ENCODE measurements at places on chromosomes 2 and 18.

DNA sequence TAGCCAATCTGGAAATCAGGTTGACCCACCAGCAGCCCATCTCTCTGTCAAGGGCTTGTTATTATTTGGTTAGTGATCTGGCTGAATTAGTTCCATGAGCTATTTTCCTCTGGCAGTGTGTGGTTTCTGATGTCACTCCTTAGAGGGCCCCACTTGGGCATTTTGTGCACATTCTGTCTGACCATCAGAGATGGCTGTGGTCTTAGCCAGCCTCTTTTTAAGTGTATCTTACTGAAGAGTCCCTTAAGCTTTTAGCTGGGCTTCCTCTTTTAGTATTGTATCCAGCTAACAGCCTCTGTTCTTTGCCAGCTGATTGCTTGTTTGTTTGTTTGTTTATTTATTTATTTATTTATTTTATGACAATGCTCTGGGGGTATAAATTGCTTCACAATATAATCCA is 951.1 kb upstream of the CNTNAP5 start:
- no peak for DNase-seq

GRCh38 chr18:43572163-43572562 is 294.9 kb upstream of the SYT4 start:
- DNase-seq: no peak

DNA sequence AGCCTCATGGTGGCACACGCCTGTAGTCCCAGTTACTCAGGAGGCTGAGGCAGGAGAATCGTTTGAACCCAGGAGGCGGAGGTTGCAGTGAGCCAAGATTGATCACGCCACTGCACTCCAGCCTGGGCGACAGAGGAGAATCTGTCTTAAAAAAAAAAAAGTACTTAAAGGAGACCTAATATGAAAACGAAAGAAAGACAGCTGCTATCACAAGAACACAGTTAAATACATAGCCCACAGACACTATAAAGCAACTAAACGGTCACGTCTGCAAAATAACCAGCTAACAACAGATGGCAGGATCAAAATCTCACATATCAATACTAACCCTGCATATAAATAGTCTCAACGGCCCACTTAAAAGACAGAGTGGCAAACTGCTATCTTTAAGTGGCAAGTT is 43.9 kb upstream of the TACR1 start:
- DNase-seq: no peak

DNA sequence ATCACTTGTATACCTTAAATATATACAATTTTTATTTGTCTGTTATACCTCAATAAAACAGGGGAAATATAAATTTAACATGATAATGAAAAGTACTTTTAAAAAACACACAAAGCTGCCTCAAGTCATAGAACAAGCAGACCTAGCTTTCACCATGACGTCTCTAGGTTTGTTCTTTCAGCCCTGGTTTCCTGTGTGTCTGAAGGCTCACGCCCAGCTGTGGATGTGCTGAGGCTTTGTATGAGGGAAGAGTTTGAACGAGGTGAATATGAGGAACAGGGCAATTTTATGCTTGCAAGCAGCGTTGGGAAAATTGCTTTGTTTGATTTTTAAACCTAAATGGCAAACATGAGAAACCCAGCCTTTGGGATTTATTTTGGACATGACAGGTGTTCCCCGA is 15.3 kb downstream of the SH3RF3 start:
- DNase-seq: no peak

GRCh38 chr2:199865905-199866304 is 14.9 kb upstream of the FTCDNL1 start:
- DNase-seq: no peak

- no peak for DNase-seq
Measured at GRCh38 chr2:145715601-145716000, 1195.7 kb upstream of the ZEB2 start.

DNA sequence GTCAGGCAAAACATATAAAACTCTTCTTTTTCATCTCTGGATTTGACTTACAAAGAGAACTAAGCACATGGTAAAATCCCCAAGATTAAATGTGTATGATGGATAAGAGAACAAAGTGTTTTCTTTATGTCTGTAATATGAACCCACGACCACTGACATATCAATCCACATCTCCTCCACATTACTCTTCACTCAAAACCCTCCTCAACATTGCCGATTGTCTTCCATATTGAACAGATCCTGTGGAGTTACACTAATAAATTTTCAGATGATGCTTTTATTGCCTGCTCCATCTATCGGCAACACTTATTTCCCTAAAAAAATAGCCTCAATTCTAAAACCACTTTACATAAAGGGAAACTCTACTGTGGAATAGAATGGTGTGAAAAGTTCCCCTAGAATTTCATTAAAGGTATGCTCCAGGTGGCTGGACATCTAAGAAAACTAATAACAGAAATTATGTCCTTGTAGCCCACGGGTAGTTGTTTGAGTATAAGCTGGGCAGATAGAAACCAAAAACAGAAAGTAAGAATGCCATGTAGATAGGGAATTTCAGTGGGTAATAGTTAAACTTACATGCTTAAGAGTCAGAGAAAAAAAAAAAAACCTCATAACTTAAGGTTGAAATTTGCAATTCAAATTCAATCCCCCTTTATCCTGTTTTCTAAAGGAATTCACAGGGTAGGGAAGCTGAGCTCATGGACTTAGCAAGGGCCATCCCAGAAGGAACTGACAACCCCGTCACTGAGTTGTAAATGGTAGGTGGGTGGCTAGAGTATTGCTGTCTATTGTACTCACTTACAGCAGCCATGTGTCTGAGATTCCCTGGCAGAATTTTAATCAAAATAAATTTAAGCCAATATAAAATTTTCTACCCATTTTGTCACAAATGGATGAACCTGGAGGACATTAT is 305.4 kb upstream of the LYPD1 start:
- DNase-seq: no peak

- peak; percentile 39 for DNase-seq
Measured at GRCh38 chr2:195535911-195536522, 121.0 kb upstream of the SLC39A10 start.

- no peak for DNase-seq
Measured at GRCh38 chr2:98701230-98701629, 29.7 kb downstream of the MGAT4A start.

- no peak for DNase-seq
Measured at GRCh38 chr2:240819858-240820606, at the start of gene KIF1A. Gene KIF1A (minus strand): TSS chr2:240820219. CDS start chr2:240797752, 22,467 bp downstream.

DNA sequence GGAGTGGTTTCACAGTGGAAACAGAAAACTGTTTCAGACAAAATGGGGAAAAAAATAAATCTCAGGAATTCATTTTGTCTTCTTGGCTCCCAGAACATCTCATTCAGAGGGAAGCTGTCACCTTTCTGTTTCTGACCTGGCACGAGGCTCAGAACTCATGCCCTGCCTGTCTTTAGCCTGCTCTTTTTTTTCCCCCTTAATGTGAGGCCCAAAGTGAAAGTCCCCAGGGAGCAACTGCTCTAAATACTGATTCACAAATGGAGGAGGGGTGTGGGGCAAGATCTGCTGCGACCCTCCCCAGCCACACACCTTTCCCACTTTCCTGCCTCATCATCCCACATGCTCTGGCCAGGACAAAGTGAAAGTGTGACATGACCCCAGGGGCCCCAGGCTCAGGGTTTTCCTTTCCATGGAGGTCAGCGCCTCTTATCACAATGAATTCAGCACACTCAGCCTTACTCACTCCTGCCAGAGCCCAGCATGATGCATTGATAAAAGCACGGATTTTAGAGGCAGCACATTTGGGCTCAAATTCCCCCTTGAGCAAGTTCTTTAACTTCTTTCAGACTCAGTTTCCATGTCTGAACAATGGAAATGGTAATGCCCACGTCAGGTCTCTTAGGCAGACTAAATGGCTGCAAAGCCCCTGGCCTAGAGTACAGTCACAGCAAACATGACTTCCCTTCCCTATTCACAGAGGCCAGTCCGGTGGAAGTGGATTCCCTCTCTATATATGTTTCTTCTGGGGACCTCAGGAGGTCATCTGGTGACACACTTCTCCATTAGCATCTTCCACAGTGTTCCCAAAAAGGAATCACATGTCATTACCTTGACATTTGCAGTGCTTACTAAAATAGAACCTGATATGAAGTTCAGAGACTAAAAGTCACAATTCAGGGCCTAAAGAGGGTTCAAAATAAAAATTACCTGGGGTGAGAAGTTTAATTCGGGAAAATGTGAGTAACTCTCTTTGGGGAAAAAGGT is 55.3 kb upstream of the TMEM163 start:
- no peak for DNase-seq

DNA sequence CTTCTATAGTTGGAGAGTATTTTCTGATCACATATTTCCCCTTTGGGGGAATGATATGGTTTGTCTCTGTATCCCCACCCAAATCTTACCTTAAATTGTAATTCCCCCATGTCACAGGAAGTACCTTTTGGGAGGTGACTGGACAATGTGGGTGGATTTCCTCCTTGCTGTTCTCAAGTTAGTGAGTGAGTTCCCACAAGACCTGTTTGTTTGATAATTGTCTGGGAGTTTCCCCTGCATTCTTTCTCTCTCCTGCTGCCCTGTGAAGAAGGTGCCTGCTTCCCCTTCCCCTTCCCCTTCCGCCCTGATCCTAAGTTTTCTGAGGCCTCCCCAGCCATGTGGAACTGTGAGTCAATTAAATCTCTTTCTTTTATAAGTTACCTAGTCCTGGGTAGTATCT is 222.7 kb upstream of the SLC39A10 start:
- DNase-seq: no peak

GRCh38 chr2:44548221-44549098 is 186.7 kb downstream of the CAMKMT start:
- DNase-seq: no peak

DNA sequence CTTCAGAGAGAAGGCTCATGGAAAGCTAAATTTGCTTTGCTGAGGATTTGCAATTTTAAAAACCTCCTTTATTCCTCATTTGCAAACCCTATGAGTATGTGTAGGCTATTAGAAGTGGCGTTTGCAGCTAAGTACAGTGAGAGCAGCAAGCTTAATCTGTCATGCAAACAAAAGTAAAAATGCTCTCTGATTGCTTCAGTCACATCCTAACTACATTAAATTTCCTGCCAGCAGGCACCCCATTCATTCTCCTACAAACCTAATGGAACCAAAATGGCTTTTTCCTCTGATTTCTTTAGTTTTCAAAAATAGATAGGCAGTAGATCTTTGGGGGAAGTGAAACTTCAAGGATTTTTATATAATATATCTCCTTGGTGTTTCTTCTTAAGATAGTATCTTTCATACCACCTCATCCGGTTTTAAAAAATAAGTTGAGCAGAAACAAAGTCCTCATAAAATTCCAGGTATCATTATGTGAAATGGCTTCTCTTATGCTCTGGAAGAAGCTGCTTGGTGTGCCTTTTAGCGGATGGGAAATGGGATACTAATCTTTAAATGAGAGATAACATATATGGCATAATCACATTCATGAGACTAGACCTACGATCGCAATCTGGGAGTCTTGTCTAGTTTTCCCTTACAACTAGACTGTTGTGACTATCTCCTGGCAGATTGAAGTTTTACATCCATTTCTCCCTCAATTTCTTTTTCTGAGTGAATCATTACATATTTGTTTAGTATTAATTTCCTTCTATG is 49.1 kb downstream of the CLIP4 start:
- DNase-seq: no peak

DNA sequence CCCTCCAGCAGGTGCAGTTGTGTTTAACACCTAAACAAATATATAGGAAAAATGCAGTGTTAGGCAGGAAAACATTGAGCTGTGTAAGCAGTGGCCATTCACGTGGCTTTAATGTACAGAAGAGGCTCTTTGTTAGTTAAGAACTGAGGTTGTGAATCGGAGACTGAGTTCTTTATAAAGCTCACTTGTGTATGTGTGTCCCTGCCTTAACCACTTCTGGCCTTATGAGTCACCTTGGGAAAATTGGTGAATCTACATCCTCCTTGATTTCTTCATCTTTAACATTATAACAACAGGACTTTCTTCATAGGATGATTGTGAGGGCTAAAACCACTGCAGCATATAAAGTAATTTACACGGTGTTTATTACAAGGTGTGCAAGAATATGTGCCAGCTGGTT is 188.4 kb upstream of the TPO start:
- DNase-seq: no peak

DNA sequence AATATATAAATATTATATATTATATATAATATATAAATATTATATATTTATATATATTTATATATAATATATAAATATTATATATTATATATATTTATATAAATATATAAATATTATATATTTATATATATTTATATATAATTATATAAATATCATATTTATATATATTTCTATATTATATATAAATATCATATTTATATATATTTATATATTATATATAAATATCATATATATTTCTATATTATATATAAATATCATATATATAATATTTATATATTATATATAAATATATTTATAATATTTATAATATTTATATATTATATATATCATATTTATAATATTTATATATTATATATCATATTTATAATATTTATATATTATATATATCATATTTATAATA is 321.4 kb downstream of the CDH2 start:
- DNase-seq: no peak

- DNase-seq: no peak
Measured at GRCh38 chr2:216606551-216607276, 26.5 kb upstream of the IGFBP2 start.

GRCh38 chr2:19346983-19347618 is 11.3 kb downstream of the OSR1 start:
- no peak for DNase-seq

- DNase-seq: no peak
Measured at GRCh38 chr2:128228894-128229293, 89.8 kb downstream of the HS6ST1 start.

DNA sequence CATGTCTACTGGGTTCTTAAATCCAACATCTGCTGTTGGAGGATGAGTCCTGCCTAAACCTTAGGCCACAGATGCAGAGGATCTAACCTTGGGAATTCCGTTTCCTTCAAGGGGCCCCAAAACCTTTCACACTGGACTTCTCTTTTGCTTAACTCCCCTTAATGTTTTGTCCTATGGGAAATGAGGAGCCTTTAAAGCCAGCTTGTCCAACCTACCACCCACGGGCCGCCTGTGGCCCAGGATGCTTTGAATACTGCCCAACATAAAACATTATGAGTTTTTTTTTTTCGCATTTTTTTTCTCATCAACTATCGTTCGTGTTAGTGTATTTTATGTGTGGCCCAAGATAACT is 157.2 kb upstream of the SLC1A4 start:
- DNase-seq: no peak

- DNase-seq: no peak
Measured at GRCh38 chr2:210568108-210568507, 11.7 kb downstream of the CPS1 start.

DNA sequence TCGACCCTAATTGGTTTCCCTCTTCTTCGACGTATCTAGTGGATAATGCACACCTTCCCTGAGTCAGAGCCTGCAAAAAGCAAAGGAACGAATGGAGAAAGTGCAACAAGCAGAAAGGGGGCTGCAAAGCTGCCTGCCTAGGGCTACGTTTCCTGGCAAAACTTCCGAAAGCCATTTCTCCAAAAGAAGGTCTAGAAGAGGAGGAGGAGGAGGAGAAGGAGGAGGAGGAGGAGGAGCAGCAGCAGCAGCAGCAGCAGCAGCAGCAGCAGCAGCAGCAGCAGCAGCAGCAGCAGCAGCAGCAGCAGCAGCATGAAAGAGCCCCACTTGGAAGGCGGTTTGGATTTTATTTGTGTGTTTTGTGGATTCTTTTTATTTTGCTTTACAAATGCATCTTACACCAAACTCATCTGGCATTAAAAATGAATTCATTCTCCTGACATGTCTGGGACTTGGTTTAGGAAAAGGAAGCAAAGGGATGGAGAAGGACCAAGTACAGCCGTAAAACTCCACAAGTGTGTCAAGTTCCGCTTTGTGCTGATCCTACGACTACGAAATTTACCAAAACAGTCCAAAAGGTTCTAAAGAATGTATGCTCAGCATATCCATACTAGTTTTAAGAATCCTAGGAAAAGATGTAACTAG is 2.0 kb downstream of the TCF4 start:
- DNase-seq: no peak

- DNase-seq: no peak
Measured at GRCh38 chr2:229728370-229728769, 14.0 kb upstream of the DNER start.

Measured in activated T-helper 1 cell treated with anti-CD3 and anti-CD28 coated beads, Interleukin-2, amount 50 U/mL, for 16 hours (primary cell).